ENCODE measurements at places on chromosomes 6 and 20.

- peak; percentile 97 for DNase-seq
- no peaks in the 10 kb centered on the region for H3K4me1 ChIP-seq
- no peaks in the 10 kb centered on the region for H3K27me3 ChIP-seq
- no peaks in the 10 kb centered on the region for H3K36me3 ChIP-seq
- H3K4me3 ChIP-seq, result peak within 1 kb of the TSS; percentile 70
- peak within 1 kb of the TSS; percentile 90 for H3K27ac ChIP-seq
These were observed at the start of gene MAP1LC3A for GRCh38 chr20:34558320-34559218. MAP1LC3A (plus strand) TSS chr20:34558718; CDS start chr20:34558869, 151 bp downstream.

DNA sequence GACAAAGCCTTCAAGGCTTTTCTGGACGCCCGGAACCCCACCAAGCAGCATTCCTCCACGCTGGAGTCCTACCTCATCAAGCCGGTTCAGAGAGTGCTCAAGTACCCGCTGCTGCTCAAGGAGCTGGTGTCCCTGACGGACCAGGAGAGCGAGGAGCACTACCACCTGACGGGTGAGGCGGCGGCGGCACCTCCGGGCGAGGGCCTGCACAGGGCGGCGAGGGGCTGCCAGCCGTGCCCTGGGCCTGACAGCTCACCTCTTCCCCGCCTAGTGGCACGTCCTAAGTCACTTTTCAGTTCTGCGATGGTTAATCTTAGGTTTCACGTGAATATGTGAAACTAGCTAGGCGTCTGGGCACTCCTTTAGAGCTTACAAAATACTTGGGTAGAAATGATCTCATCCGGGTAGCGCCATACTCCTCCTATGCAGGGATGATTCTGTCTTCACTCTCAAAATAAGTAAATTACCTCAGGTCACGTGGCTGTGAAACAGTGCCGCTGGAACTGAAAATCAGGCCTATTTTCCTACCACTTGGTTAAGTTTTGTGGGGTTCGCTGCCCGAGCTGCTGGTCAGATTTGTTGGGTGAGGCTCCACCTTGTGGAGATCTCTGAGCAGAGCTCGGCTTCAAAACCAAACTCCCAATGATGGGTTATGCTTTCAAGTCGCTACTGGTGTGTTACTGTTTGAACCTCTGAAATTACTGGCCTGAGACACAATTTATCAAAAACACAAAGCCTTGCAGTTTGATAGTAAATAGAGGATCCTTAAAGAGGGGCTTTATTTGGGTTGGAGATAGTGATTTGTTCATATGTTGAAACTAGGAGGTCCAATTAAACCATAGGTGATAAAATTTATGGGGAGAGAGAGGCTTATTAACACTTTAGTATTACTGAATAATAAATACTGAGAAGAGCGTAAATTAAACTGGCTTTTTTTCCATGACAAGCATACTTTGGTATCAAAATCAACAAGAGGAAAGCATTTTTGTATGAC is 15.5 kb upstream of the CLDN20 start:
- H3K4me3 ChIP-seq, result no peak overlapping the region
- H3K27ac ChIP-seq, result peak overlapping the region; percentile 70
- H3K27me3 ChIP-seq, result no peaks in the 10 kb centered on the region
- peaks cover 4% of the 10 kb centered on the region for H3K36me3 ChIP-seq

GRCh38 chr6:155472886-155473285 is 17.2 kb upstream of the NOX3 start:
- H3K27ac ChIP-seq, result no peak overlapping the region
- no peaks in the 10 kb centered on the region for H3K4me1 ChIP-seq
- no peaks in the 10 kb centered on the region for H3K27me3 ChIP-seq
- no peaks in the 10 kb centered on the region for H3K36me3 ChIP-seq
- H3K4me3 ChIP-seq, result no peak overlapping the region

DNA sequence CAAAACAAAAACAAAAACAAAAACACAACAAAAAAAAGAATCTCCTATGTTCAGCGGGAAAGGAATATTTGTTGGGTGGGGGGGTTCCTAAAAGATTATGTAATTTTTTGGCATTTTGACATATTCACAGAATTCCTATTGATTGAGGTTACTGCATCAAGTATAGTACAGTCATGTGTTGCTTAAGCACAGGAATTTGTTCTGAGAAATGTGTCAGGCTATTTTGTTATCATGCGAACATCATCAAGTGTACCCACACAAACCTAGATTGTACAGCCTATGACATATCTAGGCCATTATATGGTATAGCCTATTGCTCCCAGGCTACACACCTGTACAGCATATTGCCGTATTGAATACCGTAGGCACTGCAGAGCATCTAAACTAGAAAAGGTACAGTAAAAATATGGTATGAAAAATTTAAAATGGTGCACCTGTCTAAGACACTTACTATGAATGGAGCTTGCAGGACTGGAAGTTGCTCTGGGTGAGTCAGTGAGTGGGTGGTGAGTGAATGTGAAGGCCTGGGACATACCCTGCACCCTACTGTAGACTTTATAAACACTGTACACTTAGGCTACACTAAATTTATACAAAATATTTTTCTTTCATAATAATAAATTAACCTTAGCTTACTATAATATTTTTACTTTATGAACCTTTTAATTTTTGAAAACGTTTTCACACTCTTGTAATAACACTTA is 110.6 kb downstream of the CDKAL1 start:
- peak; percentile 65 for DNase-seq
- H3K4me1 ChIP-seq, result no peaks in the 10 kb centered on the region
- H3K27me3 ChIP-seq, result no peaks in the 10 kb centered on the region
- no peak overlapping the region for H3K27ac ChIP-seq
- no peaks in the 10 kb centered on the region for H3K36me3 ChIP-seq
- no peak overlapping the region for H3K4me3 ChIP-seq

DNA sequence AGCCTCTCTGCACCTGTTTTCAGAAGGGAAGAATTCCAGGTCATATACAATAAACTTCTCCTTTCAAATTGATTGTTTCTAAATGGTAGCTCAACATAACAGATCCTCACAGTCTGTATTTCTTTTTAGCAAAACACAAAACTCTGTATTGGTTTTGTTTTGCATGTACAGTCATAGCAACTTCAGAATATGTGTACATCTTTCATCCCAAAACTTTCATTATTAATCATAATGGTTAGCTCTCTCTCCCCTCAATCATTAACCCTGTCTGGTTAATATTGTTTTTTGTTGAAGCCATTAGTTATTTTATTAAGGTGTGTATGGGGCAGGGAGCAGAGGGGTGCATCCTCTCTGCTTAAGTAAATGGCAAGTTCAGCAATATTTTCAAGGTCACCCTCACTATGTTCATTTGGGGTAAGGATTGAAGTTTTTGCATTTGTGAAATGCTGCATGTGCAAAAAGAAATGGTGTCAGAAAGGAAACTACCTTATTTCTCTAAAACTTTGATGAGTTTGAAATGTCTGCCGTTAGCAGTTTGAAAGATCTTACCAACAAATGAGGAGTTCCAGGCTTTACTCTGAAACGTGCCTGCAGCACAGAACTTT is 136.8 kb upstream of the BTBD3 start:
- no peaks in the 10 kb centered on the region for H3K36me3 ChIP-seq
- no peaks in the 10 kb centered on the region for H3K27me3 ChIP-seq
- no peaks in the 10 kb centered on the region for H3K4me1 ChIP-seq
- H3K4me3 ChIP-seq, result no peak overlapping the region
- DNase-seq, result no peak

DNA sequence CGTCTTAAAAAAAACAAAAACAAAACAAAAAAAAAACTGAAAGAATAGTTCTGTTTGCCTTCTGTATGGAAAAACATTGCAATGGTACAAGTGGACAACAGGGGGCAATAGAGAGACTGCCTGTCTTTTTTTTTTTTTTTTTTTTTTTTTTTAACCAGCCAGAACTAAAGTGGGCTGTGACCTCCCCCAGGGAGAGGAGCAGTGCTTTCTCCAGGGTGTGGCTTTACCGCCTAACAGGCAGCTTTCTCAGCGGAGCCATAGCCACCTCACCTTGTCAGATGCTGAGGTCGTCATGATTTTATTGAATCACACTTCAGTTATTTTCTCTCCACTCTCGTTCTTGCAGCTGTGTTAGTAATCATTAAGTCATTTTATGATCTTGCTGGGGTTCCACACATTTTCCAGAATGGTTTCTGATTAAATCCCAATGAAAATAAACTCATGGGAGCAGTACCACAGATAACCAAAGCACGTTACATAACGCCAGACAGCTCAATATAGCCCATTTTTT is 78.4 kb downstream of the GMPR start:
- peaks cover 29% of the 10 kb centered on the region for H3K4me1 ChIP-seq
- peak; percentile 88 for DNase-seq
- no peak overlapping the region for H3K27ac ChIP-seq
- no peak overlapping the region for H3K4me3 ChIP-seq
- no peaks in the 10 kb centered on the region for H3K36me3 ChIP-seq
- no peaks in the 10 kb centered on the region for H3K27me3 ChIP-seq
